ENCODE measurements at places on chromosomes 6 and 20.

DNA sequence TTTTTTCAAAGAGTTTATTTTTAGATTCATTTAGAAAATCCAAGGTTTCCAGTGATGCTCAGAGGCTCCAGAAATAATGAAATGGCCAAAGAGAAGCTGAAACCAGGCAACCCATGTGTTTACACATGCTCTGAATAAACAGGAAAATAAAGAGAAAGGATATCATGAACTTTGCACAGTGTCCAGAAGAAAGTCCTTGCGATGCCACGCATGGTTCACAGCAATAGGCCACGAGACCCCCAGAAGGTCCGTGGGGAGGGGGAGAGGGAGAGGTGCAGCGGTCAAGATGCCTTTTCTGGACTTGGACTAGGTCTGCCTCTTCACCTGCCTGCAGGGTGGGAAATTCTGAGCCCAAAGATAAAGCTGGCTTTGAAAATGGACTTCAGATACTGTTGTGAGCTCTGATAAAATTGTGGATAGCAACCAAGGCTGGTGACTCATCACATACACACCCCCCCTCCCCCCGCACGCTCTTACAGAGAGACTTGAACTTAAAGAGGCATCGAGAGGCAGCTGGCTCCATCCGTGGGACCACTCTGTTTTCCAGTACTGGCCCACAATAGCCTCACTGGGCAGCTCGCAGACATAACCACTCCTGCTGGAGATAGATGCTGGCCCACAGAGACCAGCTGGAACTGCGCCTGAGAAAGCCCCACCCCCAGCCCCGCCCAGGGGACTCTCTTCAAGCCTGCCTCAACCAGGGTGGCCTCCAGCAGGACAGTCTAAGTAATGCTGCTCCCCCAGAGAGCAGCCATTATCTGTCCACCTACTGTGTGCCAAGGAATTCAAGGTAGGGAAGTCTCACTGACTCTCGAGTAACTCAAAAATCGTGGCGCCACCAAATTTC, 21.2 kb upstream of the NFATC2 start:
- DNase-seq = peak; percentile 19

DNA sequence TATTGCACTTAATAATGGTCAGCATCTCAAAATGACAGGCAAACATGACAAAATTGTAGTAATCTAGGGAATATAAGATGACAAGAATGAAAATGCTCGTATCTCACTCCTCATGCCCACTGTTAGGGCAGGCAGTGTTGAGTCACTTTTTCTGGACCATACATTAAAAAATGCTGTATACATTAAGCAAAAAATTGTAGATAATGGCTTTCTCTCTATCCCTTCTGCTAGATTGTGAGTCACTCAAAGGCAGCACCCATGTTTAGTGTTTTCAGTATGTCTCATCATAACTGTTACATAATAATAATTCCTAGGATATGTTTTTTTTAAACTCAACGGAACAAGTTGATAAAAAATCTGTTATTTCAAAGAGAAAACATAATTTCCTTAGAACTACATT, 199.3 kb downstream of the TENT5A start:
- no peak for DNase-seq

DNA sequence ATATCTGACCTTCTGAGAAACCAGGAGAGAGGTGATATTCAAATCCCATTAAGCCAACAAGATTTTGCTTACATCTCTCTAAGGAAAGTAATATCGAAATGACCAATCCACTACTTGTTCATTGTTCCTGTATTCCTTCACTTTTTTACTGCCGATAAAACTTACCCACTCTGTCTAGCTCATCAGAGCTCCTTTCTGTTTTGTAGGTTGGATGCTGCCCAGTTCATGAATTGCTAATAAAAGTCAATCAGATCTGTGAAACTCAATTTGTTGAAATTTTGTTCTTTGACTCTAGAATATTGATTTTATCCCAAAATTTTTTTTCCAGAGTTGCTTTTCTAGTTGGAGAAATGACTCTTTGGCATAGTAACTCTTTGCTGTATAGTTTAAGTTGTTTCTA, 148.9 kb upstream of the INSM1 start:
- DNase-seq = no peak

GRCh38 chr6:117483004-117483644, 650 bp downstream of the DCBLD1 start:
- no peak for DNase-seq

DNA sequence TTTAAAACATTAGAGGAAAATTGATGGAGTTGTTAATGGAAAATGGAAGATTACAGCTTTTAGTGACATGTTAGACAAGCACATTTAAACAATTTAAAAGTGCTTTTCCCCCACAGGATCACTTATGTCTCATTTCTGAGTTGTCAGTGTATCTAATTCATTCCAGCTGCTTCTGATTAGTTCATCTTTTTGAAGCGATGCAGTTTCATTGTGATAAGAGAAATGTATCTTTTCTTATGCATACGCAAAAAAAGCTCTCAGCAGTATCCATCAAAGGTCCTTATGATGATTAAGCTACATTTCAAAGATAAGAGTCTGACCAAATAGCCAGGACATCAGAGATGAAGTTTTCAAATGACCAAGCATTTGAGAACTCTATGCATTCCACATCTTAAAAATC, 572.6 kb upstream of the SYNCRIP start:
- DNase-seq = no peak

DNA sequence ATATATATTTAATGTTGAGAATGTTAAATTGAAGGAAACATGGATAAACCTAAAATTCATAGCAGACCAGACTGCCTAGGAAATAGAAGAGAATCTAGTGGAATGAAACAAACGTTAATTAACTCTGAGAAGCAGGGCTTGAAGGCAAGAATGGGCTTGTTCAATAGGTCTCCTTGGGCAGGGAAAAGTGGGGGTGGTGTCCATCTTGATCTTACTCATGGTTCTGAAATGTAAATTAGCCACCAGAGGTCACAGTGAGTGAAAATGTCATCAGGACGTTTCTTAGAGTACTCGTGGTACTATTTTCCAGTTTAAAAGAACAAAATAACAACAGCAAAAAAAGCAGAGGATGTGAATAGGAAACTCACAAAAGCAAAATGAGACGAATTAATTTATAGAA, 66.8 kb upstream of the BTBD3 start:
- DNase-seq = no peak

DNA sequence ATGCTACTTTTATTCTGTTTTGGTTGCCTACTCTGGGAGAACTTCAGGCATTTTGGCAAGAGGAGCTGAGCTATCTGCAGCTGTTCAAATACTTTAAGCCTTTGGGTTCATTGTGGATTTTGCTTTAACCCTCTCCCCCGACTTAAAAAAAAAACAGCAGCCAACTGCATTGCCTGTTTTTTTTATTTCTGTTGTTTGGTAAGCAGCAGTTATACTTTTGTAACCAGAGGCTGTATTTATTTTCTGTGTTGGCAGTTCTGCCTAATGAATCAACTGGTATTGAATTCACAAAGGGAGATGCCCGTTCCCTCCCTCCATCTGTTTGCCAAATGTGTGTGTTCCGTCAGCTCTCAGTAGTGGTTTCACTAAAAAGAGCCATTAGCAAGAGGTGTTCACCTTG, 484.0 kb downstream of the UTRN start:
- no peak for DNase-seq

All from NK-92 treated with Interleukin-12 subunit alpha and Interleukin-12 subunit beta, amount 100 ng/mL, for 24 hours (cell line).